A172 (cell line): ENCODE measurements at places on chromosomes 13 and 19. TPM values are rescaled to one million over a fixed set of nuclear protein-coding genes. Genes with fewer than 3 reads are reported as not detected.
A peak's percentile ranks its signal among the peaks of the same experiment; 100 is the strongest.

CYP4F12 gene
- 1.3 and 1.6 TPM in 2 replicates for total RNA-seq

ZNF473 gene
- total RNA-seq, result 17.8 and 21.0 TPM in 2 replicates

ZNF606 gene
- total RNA-seq, result 0.07 TPM in 1 of 2 replicates, not detected in the other

PEAK3 gene
- total RNA-seq, result 0.22 and 1.7 TPM in 2 replicates

LILRB3 gene
- total RNA-seq, result not detected in 2 replicates

BORCS8 gene
- total RNA-seq, result 22.0 and 25.6 TPM in 2 replicates

MBD3L3 gene
- total RNA-seq, result not detected in 2 replicates

CEACAM16 gene
- total RNA-seq, result not detected in 2 replicates

MBD3L2B gene
- total RNA-seq, result not detected in 2 replicates

SPACA4 gene
- total RNA-seq, result not detected in 2 replicates

HRC gene
- total RNA-seq, result 0.07 TPM in 1 of 2 replicates, not detected in the other

SOHLH2 gene
- total RNA-seq, result 1.1 and 3.4 TPM in 2 replicates

- DNase-seq, result no peak
Observed at GRCh38 chr19:42412661-42413076, 14.5 kb downstream of the LIPE start.

DNA sequence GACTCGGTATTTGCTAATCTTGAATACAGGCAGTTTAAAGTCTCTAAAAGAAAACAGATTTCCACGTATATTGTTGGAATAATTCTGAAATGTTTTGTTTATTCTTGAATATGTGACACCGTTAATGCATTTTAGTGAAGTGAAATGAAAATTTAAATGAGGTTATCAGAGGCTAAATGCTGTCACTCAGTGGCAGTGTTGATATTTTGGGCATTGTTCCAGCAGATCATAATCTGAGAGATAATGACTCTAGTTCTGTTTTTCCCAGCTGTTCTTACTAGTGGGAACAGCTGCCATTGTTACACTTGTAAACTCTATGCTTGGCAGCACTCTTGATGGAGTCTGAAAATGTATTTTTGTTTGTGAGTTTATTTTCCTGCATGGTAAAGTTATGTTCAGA lies 365.6 kb upstream of the SLC10A2 start:
- DNase-seq, result no peak

GRCh38 chr13:109971006-109971405 lies 184.6 kb upstream of the IRS2 start:
- no peak for DNase-seq

- no peak for DNase-seq
Observed at GRCh38 chr19:49415102-49415809, 8.0 kb downstream of the PTH2 start.

DNA sequence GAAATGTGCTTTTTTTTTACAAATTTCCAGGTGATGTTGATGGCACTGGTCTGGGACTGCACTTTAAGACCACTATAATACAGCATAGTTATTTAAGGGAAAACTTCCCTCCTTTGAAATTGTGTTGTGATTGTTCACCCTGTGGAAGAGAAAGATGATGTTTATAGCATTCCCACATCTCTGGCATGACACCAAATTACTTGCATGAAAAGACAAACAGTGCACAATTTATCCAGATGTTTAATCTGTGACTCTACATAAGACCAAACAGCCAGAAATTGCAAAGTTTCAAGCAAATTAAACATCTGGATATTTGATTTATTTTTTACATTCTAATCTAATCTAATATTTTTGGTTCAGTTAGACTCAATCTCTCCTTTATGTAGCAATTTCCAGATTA lies 51.6 kb downstream of the UFM1 start:
- no peak for DNase-seq

GRCh38 chr19:49362048-49362928 lies at the start of gene TEAD2:
Gene TEAD2, minus strand, starts transcription at chr19:49362416. Its CDS starts 2,341 bp downstream, at chr19:49360075.
- no peak for DNase-seq

- DNase-seq, result no peak
Observed at GRCh38 chr19:47028195-47028601, 8.6 kb downstream of the NPAS1 start.

- DNase-seq, result no peak
Observed at GRCh38 chr19:39558624-39559117, 18.7 kb upstream of the EID2 start.

- DNase-seq, result peak; percentile 50
Observed at GRCh38 chr19:45643024-45643926, 4.1 kb upstream of the EML2 start.

GRCh38 chr13:79360095-79360494 lies 46.0 kb downstream of the RBM26 start:
- no peak for DNase-seq

DNA sequence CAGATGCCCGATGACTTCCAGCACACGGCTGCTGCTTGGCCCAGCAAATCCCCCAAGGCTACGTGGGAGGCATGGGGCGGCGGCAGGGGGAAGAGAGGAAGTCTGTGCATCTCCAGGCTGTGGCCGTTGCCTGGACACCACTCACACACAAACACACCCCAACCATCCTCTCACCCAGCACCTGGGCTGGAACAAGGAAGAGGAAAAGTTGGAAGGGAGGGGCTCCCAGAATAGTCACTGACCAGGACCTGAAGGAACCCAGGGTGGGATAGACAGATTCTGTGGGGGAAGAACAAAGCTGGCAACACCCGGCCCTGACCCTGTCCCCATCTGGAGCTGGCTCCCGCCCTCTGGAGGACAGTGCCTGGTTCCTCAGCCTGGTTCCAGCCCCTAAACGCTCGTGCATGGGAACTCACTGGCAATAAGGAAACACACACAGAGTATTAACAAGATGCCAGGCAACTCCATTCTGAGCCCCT lies 11.2 kb downstream of the PPP6R1 start:
- DNase-seq, result no peak

- DNase-seq, result peak; percentile 4
Observed at GRCh38 chr13:27481766-27482165, 31.4 kb upstream of the MTIF3 start.

DNA sequence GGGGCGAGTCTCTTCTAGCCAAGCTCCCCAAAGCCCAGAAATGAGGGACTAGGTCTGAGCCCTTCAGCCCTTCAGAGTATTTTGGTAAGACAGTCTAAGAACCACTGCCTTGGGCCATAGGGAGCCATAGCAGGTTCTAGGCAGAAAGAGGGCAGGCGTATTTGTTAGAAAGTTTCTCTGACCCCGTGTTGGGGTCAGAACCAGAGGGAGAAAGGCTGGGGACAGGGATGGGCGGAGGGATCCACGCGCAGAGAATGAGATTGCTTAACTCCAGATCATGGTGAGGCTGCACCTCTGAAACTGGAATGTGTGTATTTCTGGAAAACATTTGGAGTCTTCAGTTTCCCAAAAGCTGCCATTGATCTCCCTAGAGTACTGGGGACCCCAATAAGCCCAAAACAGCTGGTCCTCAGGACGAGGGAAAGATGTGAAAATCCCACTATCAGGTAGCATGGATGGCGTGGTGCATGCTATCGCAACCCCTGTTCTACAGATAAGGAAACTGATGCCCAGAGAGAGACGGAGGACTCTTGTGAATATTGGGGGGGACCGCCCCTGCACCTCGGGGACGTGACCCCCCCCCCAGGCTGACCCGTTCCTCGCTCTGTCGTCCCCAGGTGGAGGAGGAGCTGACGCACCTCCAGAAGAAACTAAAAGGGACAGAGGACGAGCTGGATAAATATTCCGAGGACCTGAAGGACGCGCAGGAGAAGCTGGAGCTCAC lies 703 bp upstream of the TPM4 start:
- DNase-seq, result no peak

DNA sequence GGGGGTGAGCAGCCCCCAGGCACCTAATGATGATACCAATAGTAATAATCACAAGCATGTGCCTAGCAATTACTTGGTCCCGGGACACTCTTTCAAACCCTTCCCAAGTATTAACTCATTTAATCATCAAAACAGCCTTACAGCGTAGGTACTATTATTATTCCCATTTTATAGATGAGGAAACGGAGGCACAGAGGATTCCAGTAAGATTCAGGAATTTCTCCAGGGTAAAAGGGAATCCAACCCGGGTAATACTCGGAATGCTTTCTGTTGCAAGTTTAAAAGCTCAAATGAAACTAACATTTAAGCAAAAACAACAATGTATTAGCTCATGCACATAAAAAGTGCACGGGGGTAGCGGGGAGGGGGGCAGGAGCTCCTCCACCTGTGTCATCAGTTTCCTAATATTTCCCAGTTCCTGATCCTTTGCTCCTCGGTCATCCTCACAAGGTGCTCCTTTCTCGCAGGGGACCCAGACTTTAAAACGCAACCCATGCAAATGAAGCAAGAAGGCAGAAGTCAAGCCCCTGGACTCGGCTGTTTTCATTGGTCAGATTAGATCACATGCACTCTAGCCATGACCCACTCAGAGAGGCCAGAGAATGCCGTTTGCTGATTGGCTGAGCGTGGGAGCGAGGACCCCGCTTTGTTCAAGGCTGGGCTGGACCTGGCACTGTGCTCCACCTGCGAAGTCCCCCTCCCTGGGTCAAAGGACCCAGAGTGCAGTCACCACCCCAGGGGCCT lies 38.3 kb upstream of the C19orf12 start:
- DNase-seq, result no peak

GRCh38 chr19:51637362-51637978 lies 7.3 kb upstream of the SIGLEC5 start:
- no peak for DNase-seq

- DNase-seq, result no peak
Observed at GRCh38 chr13:49124693-49125304, 95.3 kb upstream of the MLNR start.

DNA sequence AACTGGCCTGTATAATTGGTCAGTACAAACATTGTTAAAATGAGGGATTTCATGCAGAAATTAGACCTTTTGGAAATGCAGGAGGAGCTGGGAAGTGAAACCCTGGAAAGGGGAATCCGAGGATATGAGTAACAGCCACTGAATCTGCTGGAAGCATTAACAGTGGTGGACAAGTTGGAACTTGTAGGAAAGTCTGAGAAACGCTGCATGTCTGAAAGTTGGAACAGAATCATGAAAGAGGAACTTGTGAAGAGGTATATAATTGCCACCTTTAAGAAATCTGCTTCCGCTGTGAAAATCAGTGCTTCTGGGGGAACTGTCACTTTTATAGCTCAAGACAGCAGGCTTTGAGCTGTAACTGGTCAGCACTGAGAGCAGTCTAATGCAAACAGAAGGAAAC lies 716.5 kb upstream of the PRR20A start:
- no peak for DNase-seq

DNA sequence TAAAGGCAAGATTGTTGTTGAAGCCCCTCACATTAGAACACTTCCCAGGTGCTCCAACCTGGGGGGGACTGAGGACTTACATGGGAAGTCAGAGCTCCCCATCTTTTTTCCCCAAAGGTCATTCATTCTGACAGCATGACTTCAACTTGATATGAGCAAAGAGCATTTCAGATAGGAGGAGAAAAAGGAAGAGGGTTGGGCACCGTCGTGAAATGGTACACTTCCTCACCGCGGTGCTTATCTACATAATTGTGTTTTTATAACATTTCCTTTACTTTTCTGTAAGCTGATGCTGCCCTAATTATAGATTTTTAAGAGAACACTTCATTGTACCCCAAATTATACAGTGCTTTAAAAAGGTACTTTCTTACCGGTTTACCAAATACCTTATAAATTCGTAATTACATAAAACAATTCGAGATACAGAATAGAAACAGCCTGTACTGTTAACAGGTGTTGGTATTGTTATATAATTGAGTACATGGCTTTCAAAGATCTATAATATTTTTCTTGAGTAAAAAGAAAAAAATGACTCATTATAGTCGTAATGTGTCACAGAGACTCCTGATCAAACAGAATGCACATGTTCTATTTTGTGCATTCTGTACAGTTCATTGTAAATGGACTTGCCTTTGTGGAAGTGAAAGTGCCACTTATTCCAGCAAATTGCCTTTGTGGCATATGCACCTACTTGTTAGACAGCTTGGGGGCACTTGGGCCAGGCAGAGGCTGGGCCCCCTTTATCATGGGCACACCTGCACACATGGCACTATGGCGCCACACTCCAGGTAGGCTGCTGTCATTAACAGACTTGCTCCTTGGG lies 81.8 kb downstream of the GGACT start:
- no peak for DNase-seq

DNA sequence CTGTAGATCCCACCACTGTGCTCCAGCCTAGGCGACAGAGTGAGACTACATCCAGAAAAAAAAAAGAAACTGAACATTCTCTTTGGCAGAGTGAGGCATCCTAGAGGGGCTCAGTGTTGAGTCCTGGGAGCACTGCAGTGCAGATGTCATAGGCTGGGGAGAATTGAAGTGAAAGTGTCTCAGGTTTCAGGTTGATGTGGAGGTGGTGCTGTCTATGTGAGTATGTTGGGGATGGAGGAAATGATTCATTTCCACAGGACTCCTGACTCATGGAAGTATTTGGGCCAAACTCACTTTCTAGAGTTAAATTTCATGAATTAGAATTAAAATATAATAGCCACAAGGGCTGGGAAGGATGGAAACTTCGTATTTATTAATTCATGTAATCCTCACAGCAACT lies 134.4 kb upstream of the TSC22D1 start:
- peak; percentile 91 for DNase-seq

- no peak for DNase-seq
Observed at GRCh38 chr13:59543418-59543817, 620.3 kb downstream of the DIAPH3 start.

- DNase-seq, result peak; percentile 32
Observed at GRCh38 chr19:6161271-6161850, 25.9 kb downstream of the ACSBG2 start.
